ENCODE measurements at places on chromosomes 1 and 21.

DNA sequence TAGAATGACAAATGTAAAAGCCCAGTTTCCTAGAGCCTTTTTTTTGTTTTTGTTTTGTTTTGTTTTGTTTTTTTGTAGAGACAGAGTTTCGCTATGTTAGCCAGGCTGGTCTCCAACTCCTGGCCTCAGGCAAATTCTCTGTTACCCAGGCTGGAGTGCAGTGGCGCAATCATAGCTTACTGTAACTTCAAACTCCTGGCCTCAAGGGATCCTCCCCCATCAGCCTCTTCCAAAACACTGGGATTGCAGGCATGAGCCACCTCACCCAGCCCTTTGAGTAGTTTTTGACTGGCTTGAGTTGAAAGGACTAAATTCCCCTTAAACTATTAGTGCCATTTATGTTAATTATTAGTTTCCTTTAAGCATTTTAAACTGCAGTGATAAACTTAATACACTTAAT is 28.8 kb upstream of the ZBTB18 start:
- no peak for DNase-seq

GRCh38 chr1:181112071-181112929 is 23.8 kb downstream of the IER5 start:
- DNase-seq: no peak

DNA sequence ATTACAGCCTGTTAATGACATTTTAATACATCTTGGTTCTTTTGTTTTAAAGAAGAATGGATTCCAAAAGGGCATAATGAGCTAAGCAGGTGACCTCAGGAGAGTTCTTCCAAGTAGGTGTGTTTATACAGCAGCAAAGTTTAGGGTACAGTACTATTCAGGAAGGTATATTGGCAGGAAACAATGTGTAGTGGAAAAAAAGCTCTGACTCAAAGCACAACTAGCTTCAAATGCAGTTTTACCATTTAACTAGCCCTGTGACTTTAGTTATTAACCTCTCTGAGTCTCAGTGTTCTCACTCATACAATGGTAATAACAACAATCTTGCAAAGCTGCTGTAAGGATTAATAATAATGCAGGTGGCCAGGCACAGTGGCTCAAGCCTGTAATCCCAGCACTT is 29.9 kb downstream of the FAF1 start:
- DNase-seq: no peak

DNA sequence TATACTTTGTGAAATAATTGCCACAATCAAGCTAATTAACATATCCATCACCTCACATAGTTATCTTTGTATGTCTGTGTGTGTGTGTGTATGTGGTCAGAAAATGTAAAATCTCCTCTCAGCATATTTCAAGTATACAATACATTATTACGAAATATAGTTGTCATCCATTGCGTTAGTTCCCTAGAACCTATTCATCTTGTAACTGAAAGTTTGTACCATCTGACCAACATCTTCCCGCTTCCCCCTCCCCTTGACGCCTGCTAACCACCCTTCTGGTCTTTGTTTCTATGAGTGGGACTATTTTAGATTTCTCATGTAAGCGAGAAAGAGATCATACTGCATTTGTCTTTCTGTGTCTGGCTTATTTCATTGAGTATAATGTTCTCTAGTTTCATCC is 455.3 kb downstream of the KCNT2 start:
- DNase-seq: no peak

- DNase-seq: no peak
Observed at GRCh38 chr1:47944561-47944960, 52.6 kb downstream of the TRABD2B start.

- DNase-seq: no peak
Observed at GRCh38 chr1:57112148-57112547, 146.3 kb upstream of the C8B start.

- no peak for DNase-seq
Observed at GRCh38 chr1:17696417-17697301, 58.5 kb upstream of the ACTL8 start.

DNA sequence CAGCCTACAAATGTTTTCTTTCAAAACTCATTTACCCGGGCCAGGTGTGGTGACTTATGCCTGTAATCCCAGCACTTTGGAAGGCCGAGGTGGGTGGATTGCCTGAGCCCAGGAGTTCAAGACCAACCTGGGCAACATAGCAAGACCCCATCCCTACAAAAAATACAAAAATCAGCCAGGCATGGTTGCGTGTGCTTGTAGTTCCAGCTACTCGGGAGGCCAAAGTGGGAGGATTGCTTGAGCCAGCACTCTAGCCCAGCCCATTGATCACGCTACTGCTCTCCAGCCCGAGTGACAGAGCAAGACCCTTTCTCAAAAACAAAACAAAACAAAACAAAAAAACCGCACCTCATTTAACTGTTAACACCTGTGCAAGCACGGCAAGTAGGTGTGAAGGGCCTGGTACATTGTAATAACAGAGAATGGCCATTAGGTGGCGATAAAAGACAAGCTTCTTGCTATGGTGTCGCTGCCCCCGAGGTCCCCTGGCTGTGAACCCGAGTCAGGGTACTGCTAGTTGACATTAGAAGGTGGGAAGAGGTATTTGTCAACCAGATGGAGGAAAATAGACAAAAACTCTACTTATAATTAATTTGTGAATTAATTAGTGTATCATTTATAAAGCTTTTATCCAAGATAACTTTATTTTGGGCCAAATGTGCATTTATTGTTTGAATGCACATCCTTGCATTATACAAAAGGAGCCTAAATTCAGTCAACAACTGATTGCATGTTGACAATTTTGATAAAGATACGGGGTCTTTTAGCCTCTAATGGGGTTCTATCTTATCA is 66.5 kb downstream of the SH3BGR start:
- no peak for DNase-seq

GRCh38 chr1:151992303-151993083 is 1.2 kb downstream of the S100A10 start:
- DNase-seq: no peak

GRCh38 chr1:198681831-198682759 is 43.3 kb downstream of the PTPRC start:
- no peak for DNase-seq

- DNase-seq: no peak
Observed at GRCh38 chr1:156781585-156782186, 14.4 kb downstream of the PRCC start.

- no peak for DNase-seq
Observed at GRCh38 chr1:42319128-42319851, 15.7 kb downstream of the FOXJ3 start.

DNA sequence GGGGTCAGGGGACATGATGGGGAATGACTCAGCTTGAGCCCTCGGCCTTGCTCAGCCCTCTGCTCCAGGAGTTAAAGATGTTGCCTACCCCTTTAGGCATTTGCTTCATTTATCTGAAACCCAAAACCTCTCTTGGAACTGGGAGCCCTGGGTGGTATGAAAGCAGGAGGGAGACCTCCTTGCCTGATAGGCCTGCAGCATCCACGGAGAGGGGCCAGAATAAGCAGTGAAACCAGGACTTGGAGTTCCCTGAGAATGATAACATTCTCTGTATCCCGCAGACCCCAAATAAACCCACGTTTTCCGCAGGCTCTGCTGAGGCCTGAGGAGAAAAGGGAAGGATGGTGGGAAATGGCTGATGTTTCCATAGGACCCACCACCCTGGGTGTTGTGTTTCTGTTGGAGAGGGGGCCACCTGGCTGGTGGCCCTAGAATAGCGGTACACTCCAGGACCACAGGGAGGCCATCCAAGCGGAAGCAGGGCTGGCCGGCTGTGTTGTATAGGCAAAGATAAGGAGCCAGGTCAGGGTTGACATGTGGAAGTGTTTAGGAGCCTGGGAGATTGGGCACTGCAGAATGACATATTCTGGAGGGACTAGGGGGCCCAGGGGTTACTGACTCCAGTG is 77.4 kb downstream of the FOXD2 start:
- DNase-seq: no peak

DNA sequence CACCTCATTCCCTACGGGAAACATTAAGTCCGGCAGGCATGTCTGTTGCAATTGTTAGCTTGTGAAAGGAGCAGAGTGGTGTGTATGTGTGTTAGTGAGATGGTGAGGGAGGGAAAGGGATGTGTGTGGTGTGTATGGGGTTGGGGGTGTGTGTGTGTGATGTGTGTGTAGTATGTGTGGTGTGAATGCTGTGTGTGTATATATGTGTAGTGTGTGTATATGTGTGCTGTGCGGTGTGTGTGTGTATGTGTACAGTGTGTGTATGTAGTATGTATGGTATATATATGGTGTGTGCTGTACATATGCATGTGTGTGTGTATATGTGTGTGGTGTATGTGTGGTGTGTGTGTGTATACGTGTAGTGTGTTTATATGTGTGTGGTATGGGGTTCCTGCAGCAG is 20.8 kb upstream of the BLACAT1 start:
- DNase-seq: no peak
